ENCODE measurements at places on chromosomes 16 and 17. TPM values are rescaled to one million over a fixed set of nuclear protein-coding genes. Genes with fewer than 3 reads are reported as not detected.

LRRC75A gene
- 1.4 TPM for total RNA-seq

ICAM2 gene
- total RNA-seq = 0.26 TPM

GPRC5B gene
- total RNA-seq = 48.9 TPM

HSPB9 gene
- total RNA-seq = not detected

ENPP7 gene
- total RNA-seq = not detected

TEX19 gene
- total RNA-seq = under 0.01 TPM

CCL8 gene
- not detected for total RNA-seq

ODF4 gene
- not detected for total RNA-seq

SGCA gene
- total RNA-seq = 0.47 TPM

CES2 gene
- total RNA-seq = 20.6 TPM

CPHXL2 gene
- not detected for total RNA-seq

P2RX5 gene
- 0.43 TPM for total RNA-seq

COIL gene
- 8.3 TPM for total RNA-seq

TMEM98 gene
- 102 TPM for total RNA-seq

KRTAP4-4 gene
- not detected for total RNA-seq

ABCA10 gene
- 5.2 TPM for total RNA-seq

PITPNM3 gene
- total RNA-seq = 0.26 TPM

UBB gene
- 3,737 TPM for total RNA-seq

TERB1 gene
- total RNA-seq = 0.09 TPM

CDH3 gene
- total RNA-seq = 0.16 TPM

GPR179 gene
- not detected for total RNA-seq

MYH11 gene
- total RNA-seq = under 0.01 TPM

SLC47A1 gene
- total RNA-seq = not detected

SMIM36 gene
- total RNA-seq = not detected

ARHGAP44 gene
- total RNA-seq = 0.95 TPM

MSI2 gene
- total RNA-seq = 15.8 TPM

EVPLL gene
- not detected for total RNA-seq

MT3 gene
- not detected for total RNA-seq

CCL4 gene
- not detected for total RNA-seq

MILR1 gene
- 7.9 TPM for total RNA-seq

HOXB1 gene
- total RNA-seq = not detected

TBX6 gene
- total RNA-seq = 0.16 TPM

FGF11 gene
- 1.1 TPM for total RNA-seq

TUBB3 gene
- 719 TPM for total RNA-seq

MYLK3 gene
- total RNA-seq = 0.34 TPM

HAS3 gene
- 0.69 TPM for total RNA-seq

ITGA2B gene
- 0.16 TPM for total RNA-seq

PRCD gene
- 11.2 TPM for total RNA-seq

SDK2 gene
- under 0.01 TPM for total RNA-seq

EVPL gene
- 0.16 TPM for total RNA-seq

WNT9B gene
- total RNA-seq = not detected

TVP23A gene
- total RNA-seq = not detected

UTS2R gene
- total RNA-seq = not detected

KRT14 gene
- 0.16 TPM for total RNA-seq

TNFRSF17 gene
- not detected for total RNA-seq

PIMREG gene
- 4.4 TPM for total RNA-seq

KRT36 gene
- total RNA-seq = not detected

KLHL10 gene
- total RNA-seq = 0.16 TPM

DPEP1 gene
- total RNA-seq = 0.26 TPM

KCTD19 gene
- total RNA-seq = not detected
